H1 (cell line): ENCODE measurements at places on chromosomes 1 and 21.
A peak's percentile ranks its signal among the peaks of the same experiment; 100 is the strongest.

DNA sequence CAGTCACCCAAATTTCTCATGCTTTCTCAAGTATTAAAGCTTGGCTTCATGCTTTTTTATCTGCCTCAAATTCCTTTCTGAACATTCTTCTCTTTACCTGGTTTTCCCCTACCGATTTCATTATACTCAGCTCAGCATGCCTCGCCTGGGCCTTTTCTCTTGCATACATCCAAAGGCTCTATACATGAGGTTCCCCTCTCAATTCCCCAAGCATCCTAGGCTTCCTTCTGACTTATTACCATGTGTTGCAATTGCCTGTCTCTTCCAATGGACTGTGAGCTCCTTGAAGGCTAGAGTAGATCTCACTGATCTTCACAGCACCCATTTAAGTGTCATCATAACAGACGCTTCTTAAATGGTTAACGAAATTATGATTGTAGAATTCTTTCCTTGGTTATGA lies 24.1 kb upstream of the CYP4A22 start:
- no peak for DNase-seq

DNA sequence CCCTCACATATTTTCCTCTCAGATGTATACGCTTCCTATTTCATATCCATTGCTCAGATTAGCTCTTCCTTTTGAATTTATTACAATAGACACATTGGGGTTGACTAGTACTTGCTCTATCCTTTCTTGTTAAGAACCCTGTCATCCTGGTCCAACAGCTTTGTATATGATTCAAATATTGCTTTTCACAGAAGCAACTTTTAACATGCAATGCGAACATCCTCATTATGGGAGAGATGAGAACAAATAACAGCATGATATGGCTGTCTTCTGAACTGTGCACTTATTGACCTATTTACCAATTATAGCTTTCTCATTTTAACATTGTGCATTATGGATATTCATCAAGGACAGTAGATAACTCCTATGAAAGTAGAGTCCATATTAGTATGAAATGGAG lies 510.8 kb downstream of the PTPRC start:
- no peak for DNase-seq

DNA sequence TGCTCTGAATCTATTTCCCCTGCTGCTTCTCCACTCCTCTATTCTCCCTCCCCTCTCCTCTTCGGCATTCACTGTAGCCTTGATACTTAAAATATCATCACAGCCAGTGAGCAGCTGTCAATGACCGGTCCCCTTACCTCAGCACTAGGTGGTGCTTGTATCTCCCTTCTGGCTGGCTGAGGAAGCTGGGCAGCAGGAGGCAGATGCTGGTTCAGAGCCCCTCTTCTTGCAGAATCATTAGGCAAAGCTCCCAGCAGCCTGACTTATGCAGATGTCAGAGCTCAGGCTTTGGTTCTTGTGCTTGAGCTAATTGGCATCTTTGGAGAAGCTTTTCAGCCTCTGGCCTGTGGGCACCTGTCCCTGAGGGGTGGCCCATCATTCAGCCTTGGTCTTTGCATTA lies 31.9 kb upstream of the KCNA2 start:
- DNase-seq: no peak

GRCh38 chr1:32361674-32362473 lies 411 bp downstream of the FAM229A start:
- peak; percentile 82 for DNase-seq

DNA sequence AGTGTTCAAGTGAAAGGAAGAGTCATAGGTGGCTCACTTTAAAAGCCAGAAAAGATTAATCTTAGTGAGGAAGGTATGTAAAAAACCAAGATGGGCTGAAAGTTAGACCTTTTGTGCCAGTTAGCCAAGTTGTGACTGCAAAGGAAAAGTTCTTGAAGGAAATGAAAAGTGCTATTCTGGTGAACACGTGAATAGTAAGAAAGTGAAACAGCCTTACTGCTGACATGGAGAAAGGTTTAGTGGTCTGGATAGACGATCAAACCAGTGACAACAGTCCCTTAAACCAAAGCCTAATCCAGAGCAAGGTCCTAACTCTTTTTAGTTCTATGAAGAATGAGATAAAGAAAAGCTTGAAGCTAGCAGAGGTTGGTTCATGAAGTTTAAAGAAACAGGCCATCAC lies 106.4 kb downstream of the CTH start:
- DNase-seq: no peak

- no peak for DNase-seq
These were observed 122.0 kb downstream of the CDC7 start for GRCh38 chr1:91622616-91623015.

DNA sequence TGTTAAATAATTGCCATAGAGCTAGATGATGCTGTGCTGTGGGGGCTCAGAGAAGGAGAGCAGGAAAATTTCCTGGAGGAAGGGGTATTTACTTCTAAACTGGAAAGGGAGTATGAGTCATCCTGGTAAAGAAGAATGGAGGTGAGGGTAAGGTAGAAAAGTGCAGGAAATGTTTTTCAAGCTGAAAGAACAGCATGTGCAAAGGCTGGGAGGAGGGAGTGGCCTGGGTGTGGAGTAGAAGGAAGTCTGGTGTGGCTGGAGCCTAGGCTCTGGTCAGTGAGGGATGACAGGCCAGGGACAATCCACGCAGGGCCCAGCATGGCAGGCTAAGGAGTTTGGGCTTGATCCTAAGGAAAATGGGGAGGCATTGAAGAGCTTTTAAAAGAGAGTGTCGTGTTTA lies 45.9 kb downstream of the MATN1 start:
- DNase-seq: no peak
